IPS DF 6.9 (cell line): ENCODE measurements at places on chromosomes 7 and 10.

- no peak overlapping the region for H3K27ac ChIP-seq
- no peaks in the 10 kb centered on the region for H3K36me3 ChIP-seq
- H3K4me1 ChIP-seq = no peaks in the 10 kb centered on the region
- no peak overlapping the region for H3K4me3 ChIP-seq
Measured at GRCh38 chr10:4034907-4035598, 250.0 kb upstream of the KLF6 start.

DNA sequence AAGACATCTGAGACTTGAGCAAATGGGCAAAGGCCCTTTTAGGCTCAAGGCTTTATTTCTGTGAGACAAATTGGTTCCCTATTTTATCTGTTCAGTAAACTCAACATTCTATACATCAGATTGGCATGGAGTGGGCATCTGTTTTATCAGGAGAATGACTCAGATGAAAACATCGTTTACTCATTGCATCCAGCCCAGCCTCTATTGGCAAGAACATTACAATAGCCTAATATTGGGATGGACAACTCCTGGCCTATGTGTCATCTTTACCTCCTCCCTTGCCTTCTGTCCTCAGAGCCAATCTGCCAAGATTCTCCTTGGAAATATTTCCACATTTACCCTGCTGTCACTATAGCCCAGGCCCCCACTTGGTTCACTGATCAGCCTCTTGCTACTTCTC is 5.5 kb upstream of the BLNK start:
- H3K36me3 ChIP-seq = no peaks in the 10 kb centered on the region
- DNase-seq = no peak
- no peaks in the 10 kb centered on the region for H3K4me1 ChIP-seq
- no peaks in the 10 kb centered on the region for H3K27me3 ChIP-seq

DNA sequence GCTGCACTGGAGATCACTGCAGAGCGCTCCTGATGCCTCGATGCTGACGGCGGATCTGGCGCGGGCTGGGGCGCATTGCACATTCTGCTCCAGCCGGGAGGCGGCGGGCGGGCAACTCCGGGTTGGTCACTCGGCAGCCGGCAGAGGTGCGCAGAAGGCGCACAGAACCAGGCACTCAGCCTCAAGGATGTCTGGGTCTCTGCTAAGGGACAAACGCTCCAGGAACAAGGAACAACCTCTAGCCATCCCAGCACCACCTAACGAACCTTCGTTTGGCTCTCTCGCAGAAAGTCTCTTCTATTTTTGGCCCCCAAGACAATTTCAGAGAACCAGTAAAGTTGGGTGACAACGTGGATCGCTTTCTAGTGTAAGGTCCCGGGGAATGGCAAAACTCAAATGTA is 254.6 kb downstream of the OTUD1 start:
- no peak for DNase-seq
- H3K27me3 ChIP-seq = peaks cover 44% of the 10 kb centered on the region
- H3K4me1 ChIP-seq = no peaks in the 10 kb centered on the region
- H3K4me3 ChIP-seq = peak overlapping the region; percentile 17; the same call in 1 of the 2 replicates
- no peak overlapping the region for H3K27ac ChIP-seq
- H3K36me3 ChIP-seq = no peaks in the 10 kb centered on the region

- H3K4me3 ChIP-seq = no peak overlapping the region
- H3K36me3 ChIP-seq = no peaks in the 10 kb centered on the region
- H3K4me1 ChIP-seq = no peaks in the 10 kb centered on the region
- no peaks in the 10 kb centered on the region for H3K27me3 ChIP-seq
- no peak overlapping the region for H3K27ac ChIP-seq
- no peak for DNase-seq
Measured at GRCh38 chr10:33067481-33067880, 109.5 kb upstream of the ITGB1 start.

DNA sequence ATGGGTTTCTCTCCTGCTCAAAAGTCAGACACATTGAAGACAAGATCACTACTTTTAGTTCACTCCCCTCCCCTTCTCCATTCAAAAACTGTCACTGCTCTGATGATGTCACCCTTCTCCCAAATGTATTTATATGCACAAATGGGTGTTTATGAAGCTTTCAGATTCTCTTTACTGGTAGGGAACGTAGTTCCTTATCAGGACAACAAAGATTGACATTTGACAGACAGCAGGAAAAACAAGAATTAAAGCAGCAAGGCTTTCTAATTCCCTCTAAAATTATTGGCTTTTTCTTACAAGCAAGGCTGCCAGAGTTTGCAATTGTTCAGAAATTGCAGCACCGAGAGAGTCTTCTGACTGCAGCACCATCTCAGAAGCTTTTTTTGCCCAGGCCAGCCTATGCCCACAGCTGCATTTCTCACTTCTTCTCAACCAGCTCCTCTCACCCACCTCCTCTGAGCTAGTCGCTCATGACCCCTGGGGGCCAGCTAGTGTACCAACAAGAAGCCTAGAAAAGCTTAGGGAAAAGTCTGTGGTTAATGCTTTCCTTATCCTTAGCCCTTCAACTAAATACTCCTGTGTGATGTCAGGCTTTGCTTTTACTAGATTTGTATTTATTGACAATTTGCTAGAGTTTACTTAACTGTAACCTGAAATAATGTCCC is 265.1 kb downstream of the HTR7 start:
- DNase-seq = peak; percentile 25
- no peaks in the 10 kb centered on the region for H3K36me3 ChIP-seq
- no peak overlapping the region for H3K27ac ChIP-seq

DNA sequence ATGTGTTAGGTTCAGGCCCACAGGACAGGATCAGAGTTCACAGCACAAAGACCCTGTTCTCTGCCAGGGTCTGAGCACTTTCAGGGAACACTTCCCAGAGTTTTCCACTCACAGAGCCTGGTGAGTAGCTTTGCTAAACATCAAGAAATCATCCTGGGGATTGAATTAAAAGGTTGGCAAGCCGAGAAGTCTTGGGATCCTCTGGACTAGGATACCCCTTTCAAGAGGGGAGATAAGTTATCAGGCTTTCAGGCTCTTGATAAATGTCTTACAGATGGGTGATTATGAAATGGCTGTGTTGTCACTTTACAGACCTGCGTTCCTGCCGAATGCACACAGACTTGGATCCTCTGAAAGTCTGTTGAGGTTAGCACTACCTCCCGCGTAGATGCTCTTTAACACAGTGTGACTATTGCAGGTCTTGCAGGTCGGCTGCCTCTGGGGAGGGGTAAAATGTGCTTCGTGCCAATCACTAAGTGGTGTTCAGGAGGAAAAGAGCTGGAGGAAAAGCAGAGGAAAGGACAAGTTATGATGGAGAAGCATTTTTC is 473.5 kb upstream of the AKR1E2 start:
- no peak for DNase-seq
- no peaks in the 10 kb centered on the region for H3K27me3 ChIP-seq
- no peaks in the 10 kb centered on the region for H3K36me3 ChIP-seq
- no peaks in the 10 kb centered on the region for H3K4me1 ChIP-seq
- H3K27ac ChIP-seq = no peak overlapping the region

- no peaks in the 10 kb centered on the region for H3K27me3 ChIP-seq
- H3K4me1 ChIP-seq = peaks cover 9% of the 10 kb centered on the region
- H3K27ac ChIP-seq = no peak overlapping the region
Measured at GRCh38 chr10:22648547-22648961, 65.8 kb downstream of the PIP4K2A start.

- H3K4me3 ChIP-seq = no peak overlapping the region
- no peaks in the 10 kb centered on the region for H3K4me1 ChIP-seq
- H3K36me3 ChIP-seq = no peaks in the 10 kb centered on the region
Measured at GRCh38 chr7:90604383-90604782, 8.3 kb downstream of the CDK14 start.

DNA sequence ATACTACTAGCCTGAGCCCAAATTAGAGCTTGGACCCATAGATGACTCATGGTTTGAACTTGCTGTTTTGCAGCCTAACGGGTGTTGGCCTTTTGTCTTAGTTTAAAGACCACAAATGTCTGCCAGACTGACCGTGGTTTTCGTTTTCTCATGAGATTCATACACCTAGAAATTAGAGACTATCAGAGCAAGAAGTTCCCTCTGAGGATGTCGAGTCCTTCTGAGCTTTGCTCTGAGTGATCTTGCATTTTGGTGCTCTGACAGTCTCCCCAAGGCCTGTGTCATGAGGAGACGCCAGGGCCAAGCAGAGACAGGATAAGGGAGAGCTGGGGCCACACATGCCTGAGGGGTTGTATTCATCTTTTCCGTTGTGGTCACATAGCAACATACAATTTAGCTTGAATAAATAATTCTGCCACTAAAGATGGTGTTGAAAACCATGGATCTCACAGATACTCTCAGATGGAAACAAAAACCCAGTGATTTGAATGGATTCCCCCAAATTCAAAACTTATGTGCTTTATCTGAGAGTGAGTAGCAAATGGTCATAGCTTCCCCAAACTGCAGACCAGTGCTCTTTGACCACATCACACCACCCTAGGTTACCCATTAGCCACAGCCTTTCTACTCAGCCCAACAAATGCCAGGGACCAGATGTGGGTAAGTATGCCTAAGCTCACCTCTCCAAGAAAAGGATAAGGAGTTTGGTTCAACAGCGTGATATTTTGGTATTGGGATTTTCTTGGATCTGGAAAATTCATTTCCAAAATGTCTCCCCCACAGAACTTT is 762.0 kb upstream of the IGFBP3 start:
- H3K27me3 ChIP-seq = no peaks in the 10 kb centered on the region
- no peaks in the 10 kb centered on the region for H3K36me3 ChIP-seq
- no peak overlapping the region for H3K27ac ChIP-seq

GRCh38 chr7:140451716-140452115 is 27.6 kb downstream of the MKRN1 start:
- no peak for DNase-seq
- no peak overlapping the region for H3K27ac ChIP-seq
- H3K27me3 ChIP-seq = no peaks in the 10 kb centered on the region
- peaks cover 13% of the 10 kb centered on the region for H3K4me1 ChIP-seq
- no peak overlapping the region for H3K4me3 ChIP-seq
- H3K36me3 ChIP-seq = peaks cover 12% of the 10 kb centered on the region; the same call in 1 of the 2 replicates

DNA sequence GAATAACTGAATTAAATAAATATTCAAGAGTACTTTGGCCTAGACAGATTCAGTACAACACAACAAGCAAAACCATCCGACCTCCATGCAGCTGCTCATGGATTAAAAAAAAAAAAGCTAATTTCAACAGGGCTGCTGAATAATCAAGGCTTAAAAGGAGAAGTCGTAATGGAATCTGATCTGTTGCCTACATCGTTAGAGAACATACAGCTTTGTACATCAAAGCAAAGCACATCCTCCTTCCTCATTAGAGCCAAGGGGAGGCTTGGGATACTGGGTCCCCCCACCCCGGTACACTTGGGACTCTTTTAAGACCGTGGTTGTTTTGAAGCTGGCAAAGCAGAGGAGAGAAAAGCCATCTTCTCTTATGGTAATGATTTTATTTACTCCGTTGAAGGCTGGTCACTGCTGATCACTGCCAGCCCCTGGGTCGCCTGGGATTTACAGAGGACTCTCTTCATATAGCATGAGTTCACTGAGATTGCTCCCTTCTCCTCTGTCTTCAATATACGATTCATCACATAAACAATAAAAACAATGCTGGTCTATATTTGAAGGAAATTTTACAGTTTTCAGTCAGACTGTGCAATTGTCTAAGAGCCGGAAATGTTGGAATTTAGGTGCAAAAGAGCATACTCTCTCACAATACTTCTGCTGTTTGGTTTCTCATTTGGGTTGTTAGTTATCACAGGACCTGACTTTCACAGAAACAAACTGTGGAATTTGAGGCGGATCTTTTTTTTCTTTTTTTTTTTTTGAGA is 148.8 kb downstream of the FAM107B start:
- H3K27ac ChIP-seq = no peak overlapping the region
- no peaks in the 10 kb centered on the region for H3K36me3 ChIP-seq
- no peak for DNase-seq
- no peak overlapping the region for H3K4me3 ChIP-seq
- H3K4me1 ChIP-seq = no peaks in the 10 kb centered on the region

DNA sequence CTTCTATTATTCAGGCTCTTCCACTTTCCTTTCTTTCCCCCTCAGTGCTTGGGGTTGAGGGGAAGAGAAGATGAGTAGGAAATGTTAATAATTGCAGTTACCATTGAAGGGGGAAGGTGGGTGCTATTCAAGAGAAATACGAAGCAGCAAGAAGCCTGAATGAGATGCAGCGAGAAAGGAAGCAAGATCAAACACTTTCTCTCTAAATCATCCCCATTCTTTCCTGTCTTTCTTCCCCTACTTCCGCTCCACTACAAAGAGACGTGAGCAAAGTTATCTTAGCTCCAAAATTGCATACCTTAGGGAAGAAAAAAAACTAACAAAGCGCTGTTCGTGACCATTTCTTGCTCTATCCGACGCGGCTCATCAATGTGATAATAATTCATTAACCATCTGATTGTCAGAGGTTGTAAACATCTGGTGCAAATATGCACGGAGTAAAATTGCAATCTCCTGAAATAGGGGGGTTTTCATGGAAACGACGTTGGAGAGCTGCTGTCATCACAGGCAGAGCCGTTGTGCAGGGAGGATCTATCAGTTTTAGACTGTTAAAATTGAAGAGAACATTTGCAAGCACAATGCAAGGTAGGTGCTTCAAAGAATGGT is 15.2 kb upstream of the PARD3 start:
- H3K36me3 ChIP-seq = no peaks in the 10 kb centered on the region
- no peak for DNase-seq
- no peaks in the 10 kb centered on the region for H3K4me1 ChIP-seq
- H3K4me3 ChIP-seq = no peak overlapping the region

- H3K27ac ChIP-seq = no peak overlapping the region
- no peaks in the 10 kb centered on the region for H3K4me1 ChIP-seq
- H3K36me3 ChIP-seq = no peaks in the 10 kb centered on the region
- H3K4me3 ChIP-seq = no peak overlapping the region
- DNase-seq = peak; percentile 37
- no peaks in the 10 kb centered on the region for H3K27me3 ChIP-seq
Measured at GRCh38 chr7:31443457-31443856, 70.4 kb upstream of the ITPRID1 start.

GRCh38 chr7:106138776-106139175 is 26.7 kb upstream of the SYPL1 start:
- no peaks in the 10 kb centered on the region for H3K27me3 ChIP-seq
- H3K27ac ChIP-seq = no peak overlapping the region
- H3K36me3 ChIP-seq = no peaks in the 10 kb centered on the region
- no peak overlapping the region for H3K4me3 ChIP-seq

DNA sequence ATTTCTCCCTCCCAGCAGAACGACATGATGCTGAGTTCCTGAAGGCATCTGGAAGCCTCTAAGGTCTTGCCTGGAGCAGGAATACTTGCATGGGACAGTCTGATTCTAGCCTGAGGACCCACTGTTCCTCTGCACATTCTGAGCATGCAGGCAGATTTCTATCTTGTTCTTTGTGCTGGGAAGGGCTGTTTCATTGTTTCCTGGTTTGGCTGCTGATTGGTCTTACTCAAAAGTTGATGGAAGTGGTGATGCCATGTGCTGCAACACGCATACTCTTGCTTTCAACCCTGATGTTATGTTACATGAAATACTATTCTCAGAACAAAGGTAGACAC is 307.0 kb downstream of the GATA3 start:
- no peak overlapping the region for H3K4me3 ChIP-seq
- DNase-seq = no peak
- no peaks in the 10 kb centered on the region for H3K36me3 ChIP-seq
- no peaks in the 10 kb centered on the region for H3K27me3 ChIP-seq
- no peaks in the 10 kb centered on the region for H3K4me1 ChIP-seq
